ENCODE measurements at places on chromosomes 11 and 22.

- no peak for DNase-seq
These were observed 561 bp downstream of the PGM2L1 start for GRCh38 chr11:74397501-74398243.

DNA sequence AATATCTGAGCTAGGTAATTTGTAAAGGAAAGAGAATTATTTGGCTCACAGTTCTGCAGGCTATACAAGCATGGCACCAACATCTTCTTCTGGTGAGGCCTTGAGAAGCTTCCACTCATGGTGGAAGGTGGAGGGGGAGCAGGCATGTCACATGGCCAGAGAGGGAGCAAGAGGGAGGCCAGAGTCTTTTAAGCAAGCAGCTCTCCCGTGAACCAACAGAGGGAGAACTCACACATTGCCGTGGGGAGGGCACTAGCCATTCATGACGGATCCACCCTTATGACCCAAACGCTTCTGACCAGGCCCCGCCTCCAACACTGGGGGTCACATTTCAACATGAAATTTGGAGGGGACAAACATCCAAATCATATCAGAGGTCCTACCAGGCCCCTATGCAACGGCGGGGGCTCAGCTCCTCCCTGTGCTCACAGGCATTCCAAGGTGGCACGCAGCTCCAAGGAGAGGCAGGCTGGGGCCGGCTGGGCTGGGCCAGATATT is 4.6 kb downstream of the C11orf96 start:
- DNase-seq: no peak

DNA sequence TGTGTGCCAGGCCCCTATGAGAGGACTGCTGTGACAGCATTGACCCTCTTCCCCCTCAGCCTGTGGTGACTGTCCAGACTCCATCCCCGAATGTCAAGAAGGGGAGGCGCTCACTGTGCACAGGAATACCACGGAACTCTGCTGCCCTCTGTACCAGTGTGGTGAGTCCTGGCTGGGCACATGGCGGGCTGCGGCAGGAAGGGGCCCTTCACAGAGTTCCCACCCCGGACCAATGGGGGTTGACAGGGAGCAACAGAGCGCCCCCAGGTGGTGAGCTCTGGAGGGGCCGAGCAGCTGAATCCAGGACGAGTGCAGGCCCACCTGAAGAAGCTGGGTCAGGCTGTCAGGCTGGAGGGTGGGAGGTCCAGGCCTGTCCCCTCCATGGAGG is 83.8 kb upstream of the MYOD1 start:
- DNase-seq: no peak

- no peak for DNase-seq
These were observed 20.5 kb downstream of the GAL start for GRCh38 chr11:68704887-68705286.

- no peak for DNase-seq
These were observed 7.3 kb upstream of the APOL4 start for GRCh38 chr22:36208914-36209313.

- DNase-seq: peak; percentile 80
These were observed 673 bp upstream of the PANX2 start for GRCh38 chr22:50169774-50170341.
